ENCODE measurements at places on chromosomes 12 and 14. TPM values are rescaled to one million over a fixed set of nuclear protein-coding genes. Genes with fewer than 3 reads are reported as not detected.
A peak's percentile ranks its signal among the peaks of the same experiment; 100 is the strongest.

The CCDC198 gene
- not detected for total RNA-seq

GRCh38 chr12:65958456-65958855 is 134.2 kb downstream of the HMGA2 start:
- DNase-seq: no peak

GRCh38 chr12:56222531-56222895 is 791 bp upstream of the RNF41 start:
- DNase-seq: no peak

The OR6C3 gene
- not detected for total RNA-seq

DNA sequence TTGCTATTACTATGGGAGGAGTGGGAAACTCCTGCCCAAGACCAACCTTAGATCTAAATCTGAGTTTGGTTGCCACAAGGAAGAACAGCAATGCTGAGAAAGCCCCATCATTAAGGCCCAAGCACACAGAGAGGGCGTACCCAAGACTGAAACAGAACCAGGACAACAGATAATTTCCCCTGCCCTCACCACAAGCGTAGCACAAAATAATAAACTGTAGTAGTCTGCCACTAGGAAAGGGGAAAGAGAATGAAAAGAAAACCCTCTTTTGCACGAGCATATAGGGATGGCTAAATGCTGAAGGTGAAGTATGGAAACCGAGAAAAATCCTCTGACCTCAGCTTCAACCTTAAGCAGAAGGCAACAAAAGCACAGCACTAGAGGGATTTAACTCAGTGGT is 76.5 kb upstream of the DHRS4 start:
- no peak for DNase-seq

GRCh38 chr14:84581041-84581440 is 948.9 kb upstream of the FLRT2 start:
- no peak for DNase-seq

DNA sequence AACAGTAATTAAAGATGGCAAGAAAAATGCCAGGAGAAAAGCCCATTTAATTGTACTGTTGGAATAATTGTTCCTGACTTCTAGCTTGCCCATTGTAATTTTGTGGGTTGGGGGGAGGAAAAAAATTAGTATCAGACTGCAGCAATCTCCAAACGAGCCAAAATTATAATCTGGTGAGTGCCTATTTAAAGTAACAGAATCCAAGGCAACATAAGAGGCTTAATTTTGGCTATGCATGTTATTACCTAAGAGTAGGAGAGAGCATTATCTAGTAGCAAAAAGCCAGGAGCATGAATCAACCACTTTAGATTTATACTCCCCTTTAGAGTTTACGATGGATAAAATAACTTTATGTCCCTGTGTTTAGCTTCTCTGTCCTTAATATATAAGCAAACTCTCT is 14.6 kb upstream of the DENND5B start:
- DNase-seq: no peak

GRCh38 chr12:87870493-87871460 is 158.4 kb downstream of the C12orf50 start:
- DNase-seq: no peak

The FSCB gene
- total RNA-seq: not detected

The PIWIL1 gene
- total RNA-seq: not detected

DNA sequence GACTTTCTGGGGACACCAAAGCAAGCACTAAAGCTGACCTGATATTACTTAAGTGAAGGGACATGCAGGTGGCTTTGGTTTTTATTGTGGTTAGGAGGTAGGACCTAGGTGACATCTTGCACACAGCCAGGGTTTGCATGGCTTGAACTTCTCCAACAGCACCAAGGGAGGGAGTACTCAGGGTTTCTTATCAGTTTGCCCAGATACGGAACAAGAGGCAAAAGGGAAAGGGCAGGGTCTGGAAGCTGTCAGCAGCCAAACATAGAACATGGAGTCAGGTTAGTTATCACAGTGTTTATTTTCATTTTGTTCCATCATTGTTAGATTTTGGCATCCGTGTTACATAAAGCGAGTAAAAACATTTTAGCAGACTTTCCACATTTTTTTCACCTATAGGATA is 186.3 kb upstream of the CLEC14A start:
- peak; percentile 52 for DNase-seq

The GPRC5A gene
- 15.1 TPM for total RNA-seq

DNA sequence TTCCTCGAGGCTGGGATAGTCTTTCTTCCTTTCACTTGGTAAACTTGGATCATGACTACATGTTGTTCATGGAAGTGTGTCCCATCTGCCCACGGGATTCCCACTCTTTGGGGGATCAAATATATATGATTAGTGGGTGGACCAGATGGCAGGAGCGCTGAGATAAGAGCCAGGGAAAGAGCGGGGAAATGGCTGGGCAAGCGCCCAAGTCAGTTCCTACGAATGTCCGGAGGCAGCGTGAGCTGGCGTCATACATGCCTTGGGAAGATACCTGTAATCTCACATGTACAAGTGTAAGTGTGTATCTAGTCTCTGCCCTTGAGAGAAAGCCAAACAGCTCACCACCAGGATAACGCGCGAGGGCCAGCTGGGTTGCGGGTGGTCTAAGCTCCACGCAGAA is 62.3 kb downstream of the FZD10 start:
- no peak for DNase-seq

- no peak for DNase-seq
Measured at GRCh38 chr12:29707846-29708245, 75.9 kb downstream of the TMTC1 start.

- DNase-seq: no peak
Measured at GRCh38 chr12:7747246-7747645, at the start of gene CLEC4C. CLEC4C (minus strand) TSS chr12:7747375; CDS start chr12:7747348, 27 bp downstream.

DNA sequence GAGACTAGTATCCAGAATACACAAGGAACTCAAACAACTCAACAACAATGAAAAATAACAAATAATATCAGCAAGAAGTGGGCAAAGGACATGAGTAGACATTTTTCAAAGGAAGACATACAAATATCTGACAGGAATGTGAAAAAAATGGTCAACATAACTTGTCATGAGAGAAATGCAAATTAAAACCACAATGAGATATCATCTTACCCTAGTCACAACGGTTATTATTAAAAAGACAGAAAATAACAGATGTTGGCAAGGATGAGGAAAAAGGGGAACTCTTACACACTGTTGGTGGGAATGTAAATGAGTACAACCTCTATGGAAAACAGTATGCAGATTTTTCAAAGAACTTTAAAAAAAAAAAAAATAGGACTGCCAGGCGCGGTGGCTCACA is 20.4 kb downstream of the VWF start:
- DNase-seq: no peak

- peak; percentile 33 for DNase-seq
Measured at GRCh38 chr14:61269321-61270083, 11.6 kb downstream of the TMEM30B start.

- DNase-seq: no peak
Measured at GRCh38 chr12:102478405-102479098, 1.8 kb downstream of the IGF1 start.

GRCh38 chr14:63853831-63854293 is 1.1 kb downstream of the SYNE2 start:
- peak; percentile 44 for DNase-seq

GRCh38 chr12:42420395-42420794 is 94.4 kb downstream of the PPHLN1 start:
- DNase-seq: no peak

The POTEM gene
- not detected for total RNA-seq

DNA sequence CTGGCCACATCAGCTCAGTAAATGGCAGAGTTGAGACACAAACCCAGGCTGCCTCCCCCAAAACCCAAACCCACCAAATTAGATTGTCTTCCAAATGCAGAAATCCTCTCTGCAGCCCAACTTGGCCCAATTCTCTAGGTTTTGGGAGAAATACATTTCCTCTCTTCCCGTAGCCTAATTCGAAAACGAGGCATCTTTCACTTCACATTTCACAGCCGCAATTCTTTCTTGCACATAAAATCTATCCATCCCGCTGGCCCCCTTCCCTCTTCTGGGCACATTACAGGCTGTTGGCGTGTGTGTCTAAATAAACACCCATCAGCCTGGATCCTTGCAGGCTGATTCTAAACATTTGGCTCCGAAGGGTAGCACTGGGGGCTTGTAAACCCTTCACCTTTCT is 83.8 kb upstream of the VRK1 start:
- DNase-seq: no peak

The LLPH gene
- total RNA-seq: 14.9 TPM

- no peak for DNase-seq
Measured at GRCh38 chr12:131000000-131000486, 46.3 kb downstream of the ADGRD1 start.

GRCh38 chr12:93748672-93749383 is 71.7 kb downstream of the CRADD start:
- no peak for DNase-seq

The DNAI7 gene
- total RNA-seq: not detected

DNA sequence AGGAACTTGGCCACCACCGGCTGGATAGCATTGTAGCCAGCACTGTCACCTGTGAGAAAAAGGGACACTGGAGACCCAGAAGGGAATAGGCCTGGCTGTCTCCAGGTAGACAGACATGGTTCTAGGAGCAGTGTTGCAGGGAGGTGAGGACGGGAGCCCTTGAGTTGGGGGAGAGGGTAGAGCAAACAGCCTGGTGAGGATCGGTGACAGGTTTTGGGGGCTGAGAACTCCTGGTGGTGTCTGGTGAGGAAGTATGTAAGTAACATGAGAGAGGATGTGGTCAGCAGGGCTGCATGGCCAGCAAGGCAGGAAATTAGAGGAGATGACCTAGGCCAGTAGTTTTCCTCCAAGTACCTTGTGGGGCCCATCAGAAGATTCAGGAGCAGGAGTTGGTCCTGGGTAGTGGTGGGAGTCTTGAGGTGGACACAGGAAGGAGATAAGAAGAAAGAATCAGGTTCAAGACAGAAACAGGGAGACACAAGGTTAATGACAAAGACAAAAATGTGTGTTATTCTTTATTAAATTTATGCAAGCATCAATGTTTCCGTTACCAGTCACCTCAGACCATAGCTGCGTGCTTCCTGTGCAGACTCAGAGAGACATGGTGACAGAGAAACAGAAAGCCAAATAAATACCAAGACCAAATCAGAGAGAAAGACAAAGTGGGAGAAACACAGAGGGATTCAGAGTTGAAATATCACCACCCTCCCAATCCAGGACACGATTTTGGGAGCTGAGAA is at the start of gene ARHGAP9:
TSS of gene ARHGAP9 (minus strand) at position 491 of the 740 bp plus-strand sequence. CDS start at position 31, 460 bp downstream.
- no peak for DNase-seq

DNA sequence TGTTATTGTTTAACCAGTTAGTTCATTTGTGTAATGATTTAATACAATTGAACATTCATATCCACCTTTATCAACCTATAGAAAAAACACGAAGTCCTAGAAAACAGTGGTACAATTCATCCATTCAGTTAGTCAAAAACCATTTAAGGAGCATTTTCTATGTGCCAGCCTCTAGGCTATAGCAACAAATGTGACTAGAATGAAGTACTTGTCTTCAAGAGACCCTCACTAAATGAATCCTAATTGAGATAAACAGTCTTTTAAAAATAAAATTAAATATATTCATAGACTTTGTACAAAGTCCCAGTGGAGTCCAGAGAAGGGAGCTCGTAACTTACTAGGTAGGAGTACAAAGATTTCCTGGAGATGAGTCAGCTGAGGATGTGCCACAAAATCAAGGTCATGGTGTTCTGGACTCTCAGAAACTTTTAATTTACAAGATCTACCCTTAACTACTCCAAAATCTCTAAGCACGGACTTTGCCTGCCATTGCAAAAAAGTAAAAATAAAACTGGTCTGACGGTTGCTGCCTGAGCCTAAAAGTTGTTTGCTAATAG is 430.7 kb upstream of the DCN start:
- no peak for DNase-seq

DNA sequence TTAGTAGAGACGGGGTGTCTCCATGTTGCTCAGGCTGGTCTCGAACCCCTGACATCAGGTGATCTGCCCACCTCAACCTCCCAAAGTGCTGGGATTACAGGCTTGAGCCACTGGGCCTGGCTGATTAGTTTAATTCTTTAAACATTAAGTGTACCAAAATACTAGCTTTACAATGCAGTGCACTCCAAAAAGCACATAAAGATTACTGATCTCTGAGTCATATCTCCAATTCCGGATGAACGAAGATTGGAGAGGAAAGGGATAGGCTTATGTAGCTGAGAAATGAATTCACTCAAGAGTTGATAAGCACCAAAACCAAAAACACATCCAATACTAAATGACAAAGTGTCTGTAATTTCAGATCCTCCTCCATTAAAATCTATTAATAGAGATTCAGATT is 15.1 kb downstream of the NAV3 start:
- DNase-seq: peak; percentile 51

The PPFIBP1 gene
- total RNA-seq: 179 TPM

- DNase-seq: no peak
Measured at GRCh38 chr14:23123419-23123818, 4.4 kb upstream of the CEBPE start.

DNA sequence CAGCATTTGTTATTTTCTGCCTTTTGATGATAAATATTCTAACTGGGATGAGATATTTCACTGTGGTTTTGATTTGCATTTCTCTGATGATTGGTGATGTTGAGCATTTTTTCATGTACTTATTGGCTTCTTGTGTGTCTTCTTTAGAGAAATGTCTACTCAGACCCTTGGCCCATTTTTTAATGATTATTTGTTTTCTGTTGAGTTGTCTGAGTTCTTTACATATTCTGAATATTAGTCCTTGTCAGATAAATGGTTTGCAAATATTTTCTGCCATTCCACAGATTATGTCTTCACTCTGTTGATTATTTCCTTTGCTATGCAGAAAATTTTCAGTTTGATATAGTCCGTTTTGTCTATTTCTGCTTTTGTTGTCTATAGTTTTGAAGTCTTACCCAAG is 317.0 kb downstream of the CEP128 start:
- DNase-seq: no peak

The RBP5 gene
- not detected for total RNA-seq

DNA sequence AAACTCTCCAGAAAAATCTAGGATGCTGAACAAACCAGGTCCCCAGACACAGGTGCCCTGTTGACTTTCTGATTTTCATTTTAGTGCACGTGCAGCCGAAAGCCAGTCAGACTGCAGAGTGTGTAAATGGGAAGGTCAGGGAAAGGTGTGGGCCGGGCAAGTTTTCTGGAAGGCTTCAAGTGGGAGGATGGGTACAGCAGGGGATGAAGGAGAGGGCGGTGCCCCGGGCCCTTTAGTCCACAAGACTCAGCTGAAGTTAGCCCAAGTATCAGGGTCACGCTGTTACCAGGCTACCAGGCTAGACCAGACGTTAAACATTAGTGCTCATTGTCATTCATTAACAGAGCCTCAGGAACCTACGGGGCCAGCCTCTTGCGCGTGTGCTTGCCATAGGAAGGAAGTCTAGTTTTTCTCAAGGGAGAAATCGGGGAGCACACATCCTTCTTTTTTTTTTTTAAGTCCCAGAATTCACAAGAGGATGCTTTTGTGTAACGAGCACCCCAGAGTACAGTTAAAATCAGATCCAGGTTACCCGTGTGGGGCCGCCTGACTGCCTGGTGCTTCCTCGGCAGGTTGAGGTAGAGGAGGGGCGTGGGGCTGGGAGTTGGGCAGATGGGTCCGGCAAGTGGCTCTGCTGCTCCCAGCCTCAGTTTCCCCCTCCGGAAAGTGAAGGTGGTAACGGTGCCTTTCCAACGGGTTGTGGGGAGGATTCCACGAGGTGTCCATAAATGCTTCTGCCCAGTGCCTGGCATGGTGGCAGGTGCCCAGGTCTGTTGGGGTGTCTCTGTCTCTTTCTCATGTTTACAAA is 19.1 kb downstream of the BCL7A start:
- DNase-seq: no peak
